ENCODE measurements at places on chromosomes 1 and 21.

GRCh38 chr1:248914796-248915381, 8.9 kb downstream of the PGBD2 start:
- DNase-seq = no peak

- no peak for DNase-seq
Measured at GRCh38 chr1:223886516-223886921, 40.8 kb upstream of the TP53BP2 start.

GRCh38 chr1:74246315-74246714, 11.1 kb downstream of the TNNI3K start:
- DNase-seq = no peak

GRCh38 chr1:201731592-201731991, 97.4 kb upstream of the IPO9 start:
- peak; percentile 75 for DNase-seq

DNA sequence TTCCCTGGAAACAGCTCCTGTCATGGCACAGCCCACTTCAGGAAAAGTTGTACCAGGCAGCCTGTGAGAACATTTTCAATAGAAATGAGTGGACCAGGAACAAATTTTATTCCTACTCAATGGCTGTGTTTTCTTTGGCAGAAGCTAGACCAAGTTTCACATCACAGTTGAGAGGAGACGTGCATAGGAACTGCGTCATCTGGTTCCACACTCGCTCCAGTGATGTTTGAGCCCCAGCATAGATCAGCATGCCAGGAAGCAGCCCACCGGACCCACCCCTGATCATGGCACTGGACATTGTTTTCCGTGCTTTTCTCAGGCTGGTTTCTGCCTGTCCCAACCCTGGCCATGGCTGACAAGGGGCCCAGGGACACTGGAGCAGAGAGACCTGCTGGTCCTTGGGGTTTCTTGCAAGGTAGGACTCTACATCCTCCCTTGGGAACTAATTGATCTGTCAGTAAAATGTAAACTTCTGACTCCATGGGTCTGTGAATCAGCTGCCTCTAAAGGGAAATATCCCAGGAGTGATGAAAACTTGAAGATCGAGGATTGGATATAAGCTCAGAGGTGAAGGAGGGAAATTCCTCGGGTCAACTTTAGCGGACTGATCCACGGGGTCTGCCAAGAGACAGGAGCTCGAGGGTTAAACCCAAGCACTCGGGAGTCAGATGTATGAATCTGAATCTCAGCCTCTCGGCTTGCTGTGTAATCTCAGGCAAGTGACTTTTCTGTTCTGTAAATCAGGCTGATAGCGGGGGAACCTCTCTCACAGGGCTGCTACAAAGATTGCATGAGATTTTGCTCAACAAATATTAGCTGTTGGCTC, 35.7 kb downstream of the NEK2 start:
- peak; percentile 80 for DNase-seq

DNA sequence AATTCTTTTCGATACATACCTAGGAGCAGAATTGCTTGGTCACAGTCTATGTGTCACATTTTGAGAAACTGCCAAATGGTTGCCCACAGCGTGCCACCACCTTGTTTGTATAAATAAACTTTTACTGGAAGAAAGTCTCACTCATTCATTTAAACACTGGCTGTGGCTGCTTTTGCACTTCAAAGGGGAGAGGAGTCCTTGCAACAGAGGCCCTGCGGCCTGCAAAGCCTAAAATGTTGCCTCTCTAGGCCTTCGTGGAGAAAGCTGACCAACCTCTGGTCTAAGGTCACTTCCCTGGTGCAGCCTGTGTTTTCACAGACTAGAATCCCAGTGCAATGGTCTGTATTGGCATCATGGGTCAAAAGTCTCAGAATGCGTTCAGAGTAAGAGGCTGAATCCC, 8.3 kb downstream of the RIPK4 start:
- no peak for DNase-seq

DNA sequence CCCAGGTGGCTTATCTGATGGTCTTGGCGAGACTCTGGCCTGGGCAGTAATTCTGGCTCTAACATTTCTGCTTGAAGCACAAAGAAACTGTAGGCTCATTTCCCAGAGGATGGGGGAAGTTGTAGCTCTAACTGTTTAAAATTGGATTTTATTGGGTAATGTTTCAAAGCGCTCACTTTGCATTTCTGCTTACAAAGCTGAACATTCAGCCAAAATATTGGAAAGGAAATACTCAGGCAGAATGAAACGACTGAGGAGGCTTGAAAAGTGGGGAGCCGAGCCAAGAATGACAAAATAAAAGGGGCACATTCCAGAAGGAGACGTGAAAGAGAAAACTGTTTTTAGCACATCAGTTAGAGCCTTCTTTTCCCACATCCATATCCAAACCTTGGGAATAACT, 202.6 kb downstream of the GRIK1 start:
- no peak for DNase-seq

- no peak for DNase-seq
Measured at GRCh38 chr1:22045604-22046228, 6.8 kb upstream of the CDC42 start.

GRCh38 chr1:55522982-55523381, 307.8 kb upstream of the USP24 start:
- DNase-seq = no peak

GRCh38 chr1:108154314-108154713, 45.8 kb downstream of the SLC25A24 start:
- DNase-seq = no peak

- DNase-seq = no peak
Measured at GRCh38 chr1:181131255-181131941, 42.9 kb downstream of the IER5 start.

DNA sequence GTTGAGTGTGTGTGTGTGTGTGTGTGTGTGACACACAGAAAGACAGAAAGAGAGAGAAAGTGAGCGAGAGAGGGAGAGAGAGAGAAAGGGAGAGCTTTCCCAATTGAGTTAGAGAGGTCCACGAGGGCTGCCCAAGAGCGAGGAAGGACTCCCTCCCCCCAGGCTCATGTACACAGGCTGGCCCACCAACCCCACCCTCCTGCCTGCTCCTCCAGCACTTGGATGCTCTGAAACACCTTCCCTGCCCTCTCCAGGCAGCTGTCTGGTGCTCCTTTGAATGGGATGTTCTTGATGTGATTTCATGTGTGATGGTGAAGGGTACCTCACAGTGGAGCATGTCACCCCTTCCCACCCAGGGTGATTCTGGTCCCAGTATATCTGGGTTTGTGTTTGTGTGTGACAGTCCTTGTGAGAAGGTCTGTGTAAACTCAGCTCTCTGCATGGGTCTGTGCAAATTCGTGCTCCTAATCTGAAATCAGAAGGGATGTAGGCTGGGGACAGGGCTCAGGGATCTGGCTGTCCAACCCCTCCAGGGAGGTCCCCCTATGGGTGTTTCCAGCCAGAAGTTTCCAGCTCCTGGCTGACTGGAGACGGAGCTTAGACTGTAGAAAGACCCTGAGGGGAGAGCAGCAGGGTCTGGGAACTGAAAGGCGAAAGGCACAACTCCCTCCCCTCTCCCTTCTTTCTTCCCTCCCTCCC, 6.8 kb upstream of the PEAR1 start:
- DNase-seq = no peak

DNA sequence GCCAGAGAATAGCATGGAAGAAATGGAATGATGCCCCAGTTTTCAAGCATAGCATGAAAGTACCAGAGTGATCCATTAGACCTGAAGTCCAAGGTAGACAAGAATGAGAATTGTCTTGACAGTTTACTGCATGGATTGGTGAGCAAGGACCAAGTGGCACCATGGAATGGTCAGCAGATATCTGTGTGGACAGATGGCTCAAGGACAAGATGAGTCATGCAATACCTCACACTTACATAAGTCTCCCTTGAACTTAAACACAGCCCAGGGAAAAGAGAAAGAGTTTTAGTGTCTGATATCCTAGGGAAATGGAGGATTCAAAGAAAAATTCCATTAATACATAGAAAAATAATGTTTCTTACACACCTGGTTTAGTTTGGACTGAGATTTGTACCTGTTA, 195.2 kb downstream of the MRPL39 start:
- no peak for DNase-seq

- DNase-seq = no peak
Measured at GRCh38 chr1:234619794-234620247, 9.8 kb upstream of the IRF2BP2 start.

GRCh38 chr1:183414365-183414764, 3.8 kb downstream of the NMNAT2 start:
- no peak for DNase-seq

DNA sequence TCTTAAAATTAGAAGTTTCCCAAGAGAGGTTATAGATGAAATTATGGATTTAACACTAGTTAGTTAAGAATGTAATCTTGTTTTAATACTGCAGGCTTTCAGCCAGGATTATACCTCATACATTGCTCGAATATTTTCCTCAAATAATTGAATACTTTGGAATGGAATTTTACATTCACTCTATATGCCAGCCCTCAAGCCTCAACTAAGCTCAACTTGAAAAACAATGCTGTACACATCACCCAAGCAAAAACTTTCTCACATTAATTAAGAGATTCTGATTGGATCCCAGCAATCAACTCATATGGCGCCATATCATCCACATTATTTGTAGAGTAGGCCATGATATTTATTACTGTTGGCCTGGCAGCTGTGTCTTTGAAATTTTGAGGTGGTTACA, 710.7 kb upstream of the ADAMTS5 start:
- no peak for DNase-seq

GRCh38 chr1:79151006-79151796, 144.7 kb upstream of the ADGRL4 start:
- DNase-seq = peak; percentile 10

DNA sequence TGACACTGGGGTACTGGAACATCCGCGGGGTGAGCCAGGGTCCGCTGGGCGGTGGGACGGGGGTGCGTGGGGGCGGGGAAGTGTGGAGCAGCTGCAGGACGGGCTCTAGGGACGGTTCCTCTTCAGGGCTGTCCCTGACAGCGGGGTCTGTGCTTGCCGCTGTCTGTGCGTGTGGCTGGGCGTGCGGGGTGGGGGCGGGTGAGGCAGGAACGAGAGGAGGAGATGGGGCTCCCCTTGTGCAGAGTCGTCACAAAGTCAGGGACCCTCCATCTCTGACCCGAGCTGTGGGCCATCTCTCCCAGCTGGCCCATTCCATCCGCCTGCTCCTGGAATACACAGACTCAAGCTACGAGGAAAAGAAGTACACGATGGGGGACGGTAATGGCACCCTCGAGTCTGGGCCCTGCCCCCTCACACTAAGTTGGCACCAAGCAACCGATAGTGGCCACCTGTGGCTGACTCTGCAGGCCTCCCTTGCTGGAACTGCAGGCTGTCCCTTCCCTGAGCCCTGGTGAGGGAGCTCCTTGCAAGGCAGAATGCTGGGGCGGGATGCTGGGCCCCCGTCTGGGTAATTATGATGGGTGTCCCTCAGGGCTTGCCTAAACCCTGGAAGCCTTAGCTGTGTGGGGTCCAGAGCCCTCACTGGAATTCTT, 392 bp downstream of the GSTM2 start:
- DNase-seq = no peak

DNA sequence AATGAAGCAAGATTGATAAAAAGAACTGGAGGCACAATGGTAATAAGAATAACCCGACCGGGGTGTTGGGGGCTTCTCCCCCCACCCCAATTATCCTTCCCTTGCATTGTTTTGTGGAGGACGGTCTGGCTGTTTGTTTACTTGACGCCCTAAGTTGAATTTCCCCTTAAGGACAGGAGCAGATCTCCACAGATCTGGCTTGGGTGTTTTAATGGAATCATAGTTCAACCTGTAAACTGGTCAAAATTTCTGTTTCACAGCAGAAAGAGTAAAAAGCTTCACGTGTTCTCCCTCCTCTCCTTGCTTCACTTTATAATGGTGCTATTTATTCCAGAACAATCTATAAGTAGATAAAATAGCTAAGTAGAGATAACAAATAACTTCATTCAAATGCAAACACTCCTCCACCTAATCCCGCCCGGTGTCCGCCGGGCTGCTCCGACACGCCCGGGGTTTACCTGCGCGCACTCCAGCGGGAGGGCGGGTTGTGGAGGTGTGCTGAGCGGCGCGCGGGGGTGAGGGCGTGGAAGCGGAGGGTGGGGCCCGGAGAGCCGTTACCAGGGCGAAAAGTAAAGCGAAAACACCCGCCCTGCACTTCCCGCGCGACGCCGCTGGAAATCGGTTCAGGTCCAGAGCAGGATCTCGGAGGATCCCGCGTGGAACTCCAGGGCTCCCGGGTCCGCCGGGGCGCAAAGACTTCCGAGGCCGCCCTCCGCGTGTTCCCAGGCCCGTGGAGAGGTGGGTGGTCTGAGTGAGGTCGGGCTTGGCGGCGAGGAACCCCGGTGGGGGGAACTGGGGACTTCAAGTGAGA, 2.0 kb upstream of the ATF3 start:
- peak; percentile 42 for DNase-seq

GRCh38 chr1:228344631-228345072, 62.0 kb downstream of the TRIM11 start:
- DNase-seq = no peak

- no peak for DNase-seq
Measured at GRCh38 chr1:208326033-208326432, 81.8 kb upstream of the PLXNA2 start.

DNA sequence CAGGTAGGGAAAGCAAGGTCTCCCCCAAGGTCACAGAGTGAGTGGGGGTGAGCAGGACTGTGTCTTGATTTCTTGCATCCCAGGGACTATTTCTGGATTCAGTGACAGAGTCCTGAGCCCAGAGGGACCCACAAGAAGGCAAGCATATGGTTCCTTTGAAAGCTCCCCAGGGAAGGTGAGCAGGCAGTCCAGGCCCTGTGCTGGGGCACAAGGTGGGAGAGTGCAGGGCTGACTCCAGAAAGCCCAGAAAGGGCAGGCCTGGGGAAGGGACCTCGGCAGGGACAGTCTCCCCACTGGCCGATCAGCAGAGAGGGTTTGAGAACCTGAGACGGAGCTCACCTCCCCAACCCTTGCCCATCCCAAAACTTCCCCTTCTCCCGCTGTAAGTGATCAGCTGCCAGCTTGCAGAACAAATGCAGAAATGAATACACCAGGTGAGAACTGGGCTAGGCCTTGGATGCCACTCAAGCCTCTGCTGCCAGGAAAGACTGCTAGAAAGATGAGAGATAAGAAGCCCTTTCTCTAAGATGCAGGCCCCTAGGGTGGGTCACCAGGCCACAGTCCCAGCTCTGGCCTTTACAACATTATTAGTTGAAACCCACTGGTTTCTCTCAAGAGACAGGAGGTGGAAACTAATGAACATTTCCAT, 121.0 kb downstream of the GLIS1 start:
- DNase-seq = no peak

DNA sequence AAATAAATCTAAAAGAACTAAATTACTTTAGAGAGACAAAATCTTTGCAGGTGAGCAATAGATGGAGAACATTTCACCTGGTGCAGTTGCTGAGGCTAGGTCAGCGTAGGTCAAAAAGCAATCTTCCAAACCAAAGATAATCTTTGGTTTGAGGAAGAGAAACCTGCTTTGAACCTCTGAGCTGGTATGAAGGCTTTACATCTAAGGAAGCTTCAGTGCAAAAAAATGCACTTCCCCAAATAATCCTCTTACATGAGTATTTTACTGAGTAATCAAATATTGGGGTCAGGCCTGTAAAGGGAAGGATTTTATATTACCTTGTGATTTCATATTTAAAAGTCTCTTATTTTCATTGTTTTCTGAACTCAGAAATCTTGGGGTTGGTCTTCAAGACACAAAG, 223.6 kb downstream of the SRGAP2C start:
- DNase-seq = no peak

- no peak for DNase-seq
Measured at GRCh38 chr1:19750101-19750881, 49.4 kb downstream of the TMCO4 start.

GRCh38 chr21:45262616-45263015, 25.1 kb downstream of the POFUT2 start:
- no peak for DNase-seq

All from mesenchymal stem cell (in vitro differentiated cells and primary cell).